ENCODE measurements at places on chromosomes 1 and 21. TPM values are rescaled to one million over a fixed set of nuclear protein-coding genes. Genes with fewer than 3 reads are reported as not detected.

The VWA5B1 gene
- total RNA-seq: not detected

The GJA8 gene
- total RNA-seq: not detected

The CD101 gene
- total RNA-seq: under 0.01 TPM

The TACSTD2 gene
- 0.11 TPM for total RNA-seq

The TMOD4 gene
- total RNA-seq: not detected

The RNASEL gene
- total RNA-seq: 6.6 TPM

The ESPN gene
- total RNA-seq: 0.62 TPM

The PDC gene
- total RNA-seq: not detected

The TSPEAR gene
- not detected for total RNA-seq

The RUNX3 gene
- not detected for total RNA-seq

The LPGAT1 gene
- total RNA-seq: 60.0 TPM

The UBE4B gene
- 26.6 TPM for total RNA-seq
